Activated CD8-positive, alpha-beta memory T cell treated with anti-CD3 and anti-CD28 coated beads for 36 hours (primary cell): ENCODE measurements at places on chromosomes 5 and 9. TPM values are rescaled to one million over a fixed set of nuclear protein-coding genes. Genes with fewer than 3 reads are reported as not detected.

QRFP gene
- not detected for total RNA-seq

CCDC192 gene
- total RNA-seq: not detected

SOX30 gene
- 0.29 TPM for total RNA-seq

C9orf50 gene
- not detected for total RNA-seq

NUTM2G gene
- total RNA-seq: not detected

UBE2QL1 gene
- total RNA-seq: not detected
